Adipocyte (in vitro differentiated cells): ENCODE measurements at places on chromosomes 6 and 20.

DNA sequence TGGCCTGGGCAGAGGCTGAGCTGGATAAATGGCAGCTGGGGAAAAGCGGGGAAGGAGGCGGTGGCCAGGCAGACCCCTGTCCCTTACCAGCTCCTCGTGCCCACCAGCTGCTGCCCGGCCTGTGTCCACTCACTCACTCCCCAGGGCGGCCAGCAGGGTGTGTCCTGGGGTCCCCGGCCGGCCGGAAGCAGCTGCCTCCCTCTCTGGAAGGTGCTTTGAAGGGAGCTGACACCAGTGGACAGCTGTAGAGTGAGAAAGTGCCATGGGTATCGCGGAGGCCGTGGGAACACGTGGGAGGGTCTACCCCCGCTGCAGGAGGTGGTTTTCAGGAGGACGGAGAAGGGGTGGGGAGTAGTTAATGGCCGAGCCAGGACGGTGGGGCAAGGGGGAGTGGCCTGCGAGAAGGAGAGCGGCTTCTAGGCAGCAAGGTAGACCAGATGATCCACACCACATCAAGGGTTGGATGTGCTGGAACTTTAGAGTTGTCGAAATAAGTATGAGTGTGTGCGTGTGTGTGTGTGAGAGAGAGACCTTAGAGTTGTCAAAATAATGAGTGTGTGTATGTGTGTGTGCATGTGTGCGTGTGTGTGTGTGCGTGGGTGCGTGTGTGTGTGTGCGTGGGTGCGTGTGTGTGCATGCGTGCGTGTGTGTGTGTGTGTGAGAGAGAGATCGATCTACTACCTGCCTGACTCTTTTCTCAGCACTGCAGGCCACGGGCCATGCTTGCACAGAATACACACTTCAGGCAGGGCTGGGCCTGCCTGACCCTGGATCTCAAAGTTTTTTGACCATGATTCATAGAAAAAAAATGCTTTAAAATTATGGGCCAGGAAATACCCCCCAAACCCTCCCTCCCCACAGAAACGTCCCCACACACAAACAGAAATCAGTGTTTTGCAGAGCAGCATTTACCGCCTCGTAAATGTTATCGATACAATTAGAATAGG lies 43.9 kb downstream of the CDH4 start:
- no peak for DNase-seq

DNA sequence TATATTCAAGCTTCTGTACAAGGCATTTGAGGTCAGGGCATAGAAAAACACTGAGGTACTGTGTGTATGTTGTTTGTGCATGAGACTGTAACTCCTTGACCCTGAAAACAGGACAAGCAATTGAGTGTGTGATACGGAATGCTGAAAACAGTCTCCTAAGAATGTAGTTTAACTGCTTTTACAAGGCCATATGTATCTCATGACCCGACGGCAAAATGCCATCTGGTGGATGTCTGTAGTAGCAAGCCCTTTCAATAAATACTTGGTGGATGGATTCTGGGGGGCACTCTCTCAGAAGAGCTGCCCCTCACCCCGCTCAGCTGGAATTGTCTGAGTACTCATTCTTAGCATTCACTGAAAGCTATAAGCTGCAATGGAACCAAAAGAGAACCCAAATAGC lies 69.3 kb upstream of the EYS start:
- no peak for DNase-seq

DNA sequence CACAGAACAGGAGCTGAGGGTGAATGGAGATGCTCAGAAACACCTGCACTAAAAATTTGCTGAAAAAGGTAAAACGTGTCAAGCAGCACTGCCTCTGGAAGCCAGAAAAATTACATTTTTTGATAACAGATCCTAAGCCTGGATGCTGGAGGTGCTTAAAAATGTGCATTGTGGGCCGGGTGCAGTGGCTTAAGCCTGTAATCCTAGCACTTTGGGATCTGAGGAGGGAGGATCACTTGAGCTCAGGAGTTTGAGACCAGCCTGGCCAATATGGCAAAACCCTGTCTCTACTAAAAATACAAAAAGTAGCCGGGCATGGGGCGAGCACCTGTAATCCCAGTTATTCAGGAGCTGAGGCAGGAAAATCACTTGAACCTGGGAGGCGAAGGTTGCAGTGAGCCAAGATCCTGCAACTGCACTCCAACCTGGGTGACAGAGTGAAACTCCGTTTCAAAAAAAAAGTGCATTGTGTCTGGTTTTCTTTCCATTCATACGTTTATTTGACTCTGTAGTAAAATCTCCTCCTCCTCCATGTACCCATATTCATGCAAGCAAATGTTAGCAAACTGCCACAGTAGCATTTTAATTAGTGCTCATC lies 587 bp upstream of the BTN3A1 start:
- no peak for DNase-seq

- DNase-seq: no peak
Observed at GRCh38 chr20:56708991-56709390, 79.9 kb downstream of the TFAP2C start.

DNA sequence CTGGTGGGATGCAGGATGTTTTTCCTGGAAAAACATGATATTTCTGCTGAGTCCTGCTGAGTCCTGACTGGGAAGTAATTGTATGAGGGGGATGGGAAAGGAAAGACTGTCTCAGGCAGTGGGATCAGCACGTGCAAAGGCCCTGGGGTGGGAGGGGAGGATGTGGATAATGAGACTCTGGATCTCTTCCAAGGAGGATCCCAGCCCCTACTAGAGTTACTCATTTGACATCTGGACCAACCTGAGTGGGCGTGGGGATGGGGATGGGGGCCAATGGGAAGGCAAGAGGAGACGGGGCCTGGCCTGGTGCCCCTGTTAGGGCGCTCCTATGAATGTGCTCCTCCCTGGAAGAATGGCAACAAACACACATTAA lies 73.0 kb downstream of the CD40 start:
- DNase-seq: no peak

DNA sequence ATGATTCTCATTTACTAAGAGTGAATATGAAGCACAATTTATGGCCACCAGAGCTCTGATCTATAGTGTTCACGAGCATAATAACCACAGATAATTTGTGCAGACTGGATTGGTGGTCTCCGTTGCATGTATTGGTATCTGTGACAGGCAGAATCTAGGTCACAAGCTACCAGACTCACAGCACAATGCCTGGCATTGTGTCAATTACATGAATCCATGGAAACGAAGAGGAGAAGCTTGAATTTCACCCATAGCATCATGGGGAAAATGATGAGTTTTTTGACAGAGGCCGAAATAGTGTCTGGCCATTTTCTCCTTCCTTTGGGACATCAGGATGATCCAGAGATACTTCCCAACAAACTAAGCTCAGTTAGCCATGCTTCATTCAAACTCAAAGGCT lies 52.3 kb upstream of the TMEM170B start:
- no peak for DNase-seq

DNA sequence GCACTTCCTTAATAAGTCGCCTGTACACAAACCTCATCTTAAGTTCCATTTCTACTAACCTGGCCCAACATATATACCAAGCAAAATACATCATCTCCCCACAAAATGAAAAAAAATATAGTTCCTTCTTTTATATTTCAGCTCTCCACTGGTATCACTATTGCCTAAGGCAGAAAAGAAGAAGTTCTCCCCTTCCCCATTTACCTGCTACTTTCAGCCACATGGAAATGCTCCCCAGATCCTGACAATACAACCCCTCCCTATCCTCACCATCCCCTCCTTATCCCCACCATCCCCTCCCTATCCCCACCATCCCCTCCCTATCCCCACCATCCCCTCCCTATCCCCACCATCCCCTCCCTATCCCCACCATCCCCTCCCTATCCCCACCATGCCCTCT lies 175.7 kb downstream of the LINC00237 start:
- DNase-seq: no peak

- no peak for DNase-seq
Observed at GRCh38 chr20:57579898-57580447, 19.1 kb downstream of the PCK1 start.

GRCh38 chr20:45913116-45913515 lies 1.2 kb upstream of the PLTP start:
- no peak for DNase-seq

GRCh38 chr6:163180874-163181541 lies 233.5 kb upstream of the QKI start:
- DNase-seq: peak; percentile 16

- DNase-seq: no peak
Observed at GRCh38 chr6:15340775-15341174, 94.9 kb downstream of the JARID2 start.

GRCh38 chr6:36114798-36115408 lies 15.4 kb upstream of the MAPK13 start:
- no peak for DNase-seq

DNA sequence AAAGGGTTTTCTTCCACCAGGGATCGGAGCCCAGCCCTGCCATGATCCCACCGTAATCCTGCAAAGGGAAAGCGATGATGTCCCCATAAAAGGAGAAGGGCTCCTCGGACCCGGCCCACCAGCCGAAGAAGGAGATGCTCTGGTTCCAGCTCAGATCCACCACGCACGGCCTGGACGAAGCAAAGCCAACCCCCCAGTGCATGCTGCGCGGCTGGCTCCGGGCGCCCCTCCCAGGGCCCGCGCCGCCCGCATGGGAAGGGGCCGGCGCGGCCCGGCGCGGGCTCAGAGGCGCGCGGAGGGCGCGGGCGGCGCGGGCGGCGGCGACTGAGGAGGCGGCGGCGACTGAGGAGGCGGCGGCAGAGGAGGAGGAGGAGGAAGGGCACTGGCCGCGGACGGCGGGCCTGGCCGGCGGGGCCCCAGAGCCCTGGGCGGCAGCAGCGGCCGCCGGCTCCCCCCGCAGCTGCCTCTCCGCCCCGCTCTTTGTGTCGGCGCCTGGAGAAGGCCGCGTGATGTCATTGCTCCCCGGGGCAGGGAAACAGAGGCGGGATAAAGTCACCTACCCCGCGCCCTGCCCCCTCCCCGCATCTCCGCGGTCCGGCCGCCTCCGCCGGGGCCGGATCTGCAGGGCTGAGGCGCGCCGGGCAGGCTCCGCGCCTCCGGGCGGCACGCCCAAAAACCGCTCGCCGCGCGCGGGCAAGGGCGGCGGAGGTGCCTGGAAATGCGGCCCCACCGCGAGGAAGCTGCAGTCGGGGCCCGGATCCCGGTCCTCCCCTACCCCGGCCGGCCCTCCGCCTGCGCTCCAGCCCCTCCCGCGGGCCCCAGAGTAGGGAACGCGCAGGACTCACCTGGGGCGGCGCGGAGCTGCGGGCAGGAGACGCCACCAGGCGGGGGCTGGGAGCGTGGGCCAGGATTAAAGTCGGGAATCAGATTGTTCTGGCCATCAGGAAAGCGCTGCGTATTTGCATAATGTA lies at the start of gene FAXC:
Gene FAXC (minus strand): TSS at position 504 of the 971 bp plus-strand sequence. CDS start 302 bp downstream, at position 202.
- peak; percentile 67 for DNase-seq

DNA sequence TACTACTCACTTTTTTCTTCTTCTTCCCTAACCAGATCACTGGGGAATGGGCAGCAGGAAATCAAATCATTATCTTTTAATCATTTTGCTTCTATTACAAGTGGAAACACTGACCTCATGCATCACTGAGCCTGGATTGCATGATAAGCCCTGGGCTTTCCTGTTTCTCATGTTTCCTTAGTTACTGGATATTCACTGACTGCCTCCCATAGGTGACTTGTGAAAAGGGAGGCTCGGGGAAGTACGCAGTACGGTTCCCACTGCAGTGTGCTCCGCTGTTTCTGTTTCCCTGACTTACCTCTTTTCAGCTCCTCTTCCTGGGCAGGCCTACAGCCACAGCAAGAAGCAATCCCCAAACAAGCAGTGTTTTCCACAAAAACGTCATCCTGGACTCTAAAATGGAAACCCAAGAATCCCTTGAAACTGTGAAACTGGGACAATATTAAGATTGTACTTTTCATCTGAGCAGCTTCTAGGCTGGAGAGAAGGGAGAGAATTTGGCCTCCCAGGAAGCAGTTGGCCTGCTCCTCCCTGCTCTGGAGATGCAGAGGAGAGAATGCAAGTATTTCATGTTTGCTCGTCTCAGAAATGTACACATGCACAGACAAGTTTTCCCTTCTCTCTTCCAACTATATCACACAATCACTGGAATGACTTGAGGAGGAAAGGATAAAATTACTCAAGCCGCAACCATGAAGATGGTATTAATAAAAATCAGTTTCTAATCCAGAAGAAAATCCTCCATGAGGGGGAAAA lies 13.1 kb downstream of the BTNL2 start:
- DNase-seq: peak; percentile 7

GRCh38 chr6:70758883-70759282 lies 91.2 kb downstream of the SMAP1 start:
- no peak for DNase-seq

GRCh38 chr6:4872841-4873240 lies 96.6 kb downstream of the CDYL start:
- no peak for DNase-seq

- no peak for DNase-seq
Observed at GRCh38 chr6:72367439-72367838, 254.4 kb upstream of the KCNQ5 start.

GRCh38 chr6:43246301-43247113 lies 3.2 kb downstream of the TTBK1 start:
- no peak for DNase-seq

- DNase-seq: peak; percentile 48
Observed at GRCh38 chr6:144349690-144350527, 64.8 kb downstream of the UTRN start.

DNA sequence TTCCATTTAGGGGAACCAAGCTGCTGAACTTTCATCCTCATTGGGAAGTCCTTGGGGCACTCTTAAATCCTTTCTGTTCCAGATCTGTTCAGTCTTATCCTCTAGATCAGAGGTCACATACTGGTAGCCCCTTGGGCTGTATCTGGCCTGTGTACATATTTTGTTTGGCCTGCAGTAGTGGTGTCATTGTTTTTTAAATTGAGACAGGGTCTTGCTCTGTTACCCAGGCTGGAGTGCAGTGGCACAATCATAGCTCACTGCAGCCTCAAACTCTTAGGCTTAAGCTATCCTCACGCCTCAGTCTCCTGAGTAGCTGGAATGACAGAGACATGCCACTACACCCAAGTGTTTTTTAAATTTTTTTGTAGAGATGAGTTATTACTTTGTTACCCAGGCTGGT lies 14.8 kb downstream of the RALY start:
- DNase-seq: no peak

GRCh38 chr6:3803627-3804468 lies 45.3 kb upstream of the FAM50B start:
- DNase-seq: peak; percentile 94

DNA sequence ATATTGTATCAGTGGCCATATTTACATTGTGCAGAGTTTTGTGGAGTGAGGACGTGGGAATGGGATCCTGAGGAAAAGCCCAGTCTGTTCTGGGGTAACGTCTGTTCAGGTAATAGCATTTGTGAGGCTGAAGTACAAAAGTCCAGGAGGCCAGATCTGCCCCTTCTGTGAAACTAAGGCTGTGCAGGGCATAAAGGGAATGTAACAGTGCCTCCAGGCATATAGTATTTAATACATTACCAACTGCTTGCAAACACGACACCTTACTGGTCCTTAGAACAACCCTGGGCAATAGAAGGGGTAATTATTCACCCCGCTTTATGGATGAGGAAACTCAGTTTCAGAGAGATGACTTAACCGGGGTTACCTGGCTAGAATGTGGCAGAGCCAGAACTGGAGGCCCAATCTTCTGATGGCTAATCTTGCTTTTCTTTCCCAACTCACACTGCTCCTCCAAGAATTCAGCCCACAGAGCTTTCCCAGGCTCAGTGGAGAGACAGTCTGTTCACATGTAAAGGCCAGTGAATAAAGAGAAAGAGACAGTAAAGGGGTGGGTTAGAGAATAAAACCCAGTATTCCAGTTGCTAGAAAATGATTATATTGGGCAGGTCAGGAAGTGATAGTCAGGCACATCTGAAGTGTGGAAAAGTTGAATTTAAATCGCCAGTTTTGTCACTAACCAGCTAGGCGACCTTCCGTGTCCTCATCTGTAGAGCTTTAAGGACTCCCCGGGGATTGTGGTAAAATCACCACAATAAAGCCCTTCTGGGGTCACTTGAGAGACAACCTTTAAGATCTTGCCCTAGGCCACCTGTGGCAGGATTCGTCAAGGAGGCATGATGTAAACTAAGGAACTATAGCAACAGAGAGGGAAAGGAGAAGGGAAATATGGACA lies 280.7 kb upstream of the CITED2 start:
- no peak for DNase-seq
